Breast epithelium (tissue), 4 donors: ENCODE measurements at places on chromosomes 12 and 14.

DNA sequence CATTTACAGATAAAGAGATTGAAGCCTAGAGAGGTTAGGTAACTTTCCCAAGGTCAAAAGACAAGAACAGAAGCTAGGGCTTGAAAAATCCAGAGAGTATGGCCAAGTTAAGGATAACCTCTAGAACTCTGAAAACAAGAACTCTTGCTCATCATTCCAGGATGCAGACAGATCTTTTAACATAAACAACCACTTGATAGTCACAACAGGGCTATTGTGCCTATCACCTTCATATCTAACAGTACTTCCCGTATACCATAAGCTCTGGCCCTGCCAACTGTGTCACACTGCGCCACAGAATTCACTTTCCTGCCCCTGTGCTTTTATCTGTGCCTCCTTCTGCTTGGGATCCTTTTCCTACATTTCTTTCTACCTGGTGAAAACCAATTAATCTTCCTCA is 18.2 kb downstream of the ERP29 start:
- no peak for DNase-seq

DNA sequence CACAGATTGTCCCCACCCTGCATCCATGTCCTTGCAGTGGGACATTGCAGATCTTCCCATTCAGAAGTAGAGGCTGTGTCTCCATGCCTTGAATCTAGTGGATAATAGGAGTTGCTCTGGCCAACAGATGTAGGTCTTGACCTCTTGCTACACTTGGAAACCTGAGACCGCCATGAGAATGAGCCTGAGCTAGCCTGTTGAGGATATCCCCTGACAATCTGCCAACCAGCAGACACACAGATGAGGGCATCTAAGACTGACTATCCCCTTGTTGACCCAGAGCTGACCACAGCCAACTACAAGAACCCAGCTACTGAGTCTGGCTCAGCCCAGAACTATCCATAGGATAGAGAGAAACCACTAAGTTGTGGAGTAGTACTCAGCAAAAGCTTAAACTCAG is 161.1 kb upstream of the NOS1 start:
- no peak for DNase-seq

DNA sequence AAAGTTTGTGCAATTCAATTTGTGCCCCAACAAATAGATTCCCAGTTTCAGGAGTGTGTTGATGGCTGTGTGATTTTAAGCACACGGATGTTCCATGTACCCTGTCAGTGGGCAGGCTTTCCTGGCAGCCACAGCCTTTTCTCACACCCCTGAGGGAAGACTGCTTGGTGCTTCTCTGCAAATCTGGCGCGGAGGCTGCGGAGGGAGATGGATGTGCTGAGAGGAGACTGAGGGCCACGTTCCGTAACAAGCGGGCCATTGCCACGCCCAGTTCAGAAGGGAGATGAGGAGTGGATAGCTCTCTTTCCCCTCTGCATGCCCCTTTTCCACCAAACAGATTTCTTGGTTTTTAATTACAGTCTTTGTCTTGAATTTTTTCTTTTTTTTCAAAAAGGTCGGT is 89.1 kb downstream of the BEGAIN start:
- DNase-seq = no peak

- DNase-seq = no peak
Measured at GRCh38 chr12:59594943-59595500, 807 bp upstream of the SLC16A7 start.

GRCh38 chr14:19800282-19801117 is 3.1 kb upstream of the OR4N2 start:
- no peak for DNase-seq

DNA sequence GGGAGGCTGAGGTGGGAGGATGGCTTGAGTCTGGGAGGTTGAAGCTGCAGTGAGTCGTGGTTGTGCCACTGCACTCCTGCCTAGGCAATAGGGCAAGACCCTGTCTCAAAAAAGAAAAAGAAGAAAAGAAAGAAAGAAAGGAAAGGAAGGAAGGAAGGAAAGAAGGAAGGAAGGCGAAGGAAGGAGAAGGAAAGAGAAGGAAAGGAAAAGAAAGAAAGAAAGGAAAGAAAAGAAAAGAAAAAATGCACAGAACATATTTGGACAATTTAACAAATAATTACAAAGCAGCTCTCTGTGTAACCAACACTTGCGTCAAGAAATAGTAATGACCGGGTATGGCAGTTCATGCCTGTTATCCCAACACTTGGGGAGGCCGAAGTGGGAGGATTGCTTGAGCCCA is 35.8 kb upstream of the PTGR2 start:
- DNase-seq = no peak

DNA sequence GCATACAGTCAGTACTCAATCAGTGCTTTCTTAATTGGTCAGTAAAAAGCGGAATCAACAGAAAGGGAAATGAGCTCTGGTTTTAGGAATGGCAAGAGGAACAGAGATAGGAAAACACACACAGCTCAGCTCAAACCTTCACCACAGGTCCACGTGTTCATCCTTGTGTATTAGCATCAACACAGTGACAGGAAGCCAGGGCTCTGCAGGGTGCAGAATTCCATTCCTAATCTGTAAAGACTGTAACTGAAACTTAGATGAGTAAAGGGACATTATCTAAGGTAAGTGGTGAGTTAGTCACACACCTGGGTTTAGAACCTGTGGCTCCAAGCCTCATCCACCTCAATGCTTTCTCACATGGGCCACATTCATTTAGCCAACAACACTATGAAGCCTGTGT is 1242.2 kb upstream of the TMEM132C start:
- DNase-seq = no peak

- DNase-seq = no peak
Measured at GRCh38 chr12:47739979-47740378, 14.7 kb upstream of the ENDOU start.

GRCh38 chr14:100851946-100852620 is 26.2 kb downstream of the MEG3 start:
- no peak for DNase-seq

GRCh38 chr12:132841151-132841550 is 12.5 kb upstream of the GOLGA3 start:
- DNase-seq = no peak

- DNase-seq = no peak
Measured at GRCh38 chr12:106704081-106704480, 70.4 kb upstream of the RIC8B start.

GRCh38 chr14:87449016-87449415 is 544.0 kb downstream of the GALC start:
- DNase-seq = no peak

DNA sequence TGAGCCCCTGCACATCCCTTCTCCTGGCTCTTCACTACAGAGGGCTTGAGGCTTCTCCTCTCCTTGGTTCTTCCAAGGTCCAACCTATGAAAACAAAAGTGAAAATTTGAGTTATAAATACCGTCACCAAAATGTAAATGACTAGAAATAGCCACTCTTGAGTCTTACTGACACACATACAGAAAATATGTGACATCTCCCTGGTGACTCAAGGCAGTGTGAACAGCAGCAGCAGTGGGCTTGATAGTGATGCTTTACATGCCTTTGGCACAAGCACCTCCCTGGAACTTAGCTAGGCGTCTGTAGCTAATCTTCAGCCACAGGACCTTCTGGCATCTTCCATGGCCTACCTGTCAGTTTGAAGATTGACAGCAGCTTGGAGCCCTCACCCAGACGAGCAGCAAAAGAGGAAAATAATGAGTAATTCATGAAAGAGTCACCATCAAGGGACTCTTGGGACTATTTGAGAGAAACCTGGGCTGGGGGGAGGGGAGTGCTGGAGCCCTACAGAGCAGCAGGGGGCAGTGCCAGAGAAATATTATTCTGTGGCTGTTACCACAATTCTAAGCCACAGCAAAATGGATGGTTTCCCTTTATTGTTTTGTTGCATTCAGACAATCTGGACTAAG is 158.0 kb downstream of the KCNK10 start:
- DNase-seq = no peak

GRCh38 chr12:78721906-78722305 is 142.7 kb upstream of the SYT1 start:
- no peak for DNase-seq

DNA sequence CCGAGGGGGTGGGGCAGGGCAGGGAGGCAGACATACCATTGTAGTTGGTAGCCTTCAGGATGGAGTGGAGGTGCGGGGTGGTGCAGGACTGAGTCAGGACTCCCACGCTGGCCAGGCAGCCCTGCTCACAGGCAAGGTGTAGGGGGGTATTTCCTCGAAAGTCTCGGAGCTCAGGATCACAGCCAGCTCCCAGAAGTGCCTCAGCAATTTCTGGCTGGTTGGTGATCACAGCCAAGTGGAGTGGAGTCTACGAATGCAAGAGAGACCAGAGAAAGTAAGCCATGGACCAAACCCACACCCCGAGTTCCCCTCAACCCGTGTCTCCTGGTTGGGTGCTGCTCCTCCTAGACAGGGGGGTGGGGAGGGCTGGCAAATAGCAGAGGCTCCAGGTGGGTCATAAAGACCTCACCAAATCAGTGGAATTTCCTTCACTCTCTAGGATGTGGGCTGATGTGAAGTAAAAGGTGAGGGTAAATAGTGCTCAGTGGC is 1.4 kb downstream of the NFKBIA start:
- no peak for DNase-seq

DNA sequence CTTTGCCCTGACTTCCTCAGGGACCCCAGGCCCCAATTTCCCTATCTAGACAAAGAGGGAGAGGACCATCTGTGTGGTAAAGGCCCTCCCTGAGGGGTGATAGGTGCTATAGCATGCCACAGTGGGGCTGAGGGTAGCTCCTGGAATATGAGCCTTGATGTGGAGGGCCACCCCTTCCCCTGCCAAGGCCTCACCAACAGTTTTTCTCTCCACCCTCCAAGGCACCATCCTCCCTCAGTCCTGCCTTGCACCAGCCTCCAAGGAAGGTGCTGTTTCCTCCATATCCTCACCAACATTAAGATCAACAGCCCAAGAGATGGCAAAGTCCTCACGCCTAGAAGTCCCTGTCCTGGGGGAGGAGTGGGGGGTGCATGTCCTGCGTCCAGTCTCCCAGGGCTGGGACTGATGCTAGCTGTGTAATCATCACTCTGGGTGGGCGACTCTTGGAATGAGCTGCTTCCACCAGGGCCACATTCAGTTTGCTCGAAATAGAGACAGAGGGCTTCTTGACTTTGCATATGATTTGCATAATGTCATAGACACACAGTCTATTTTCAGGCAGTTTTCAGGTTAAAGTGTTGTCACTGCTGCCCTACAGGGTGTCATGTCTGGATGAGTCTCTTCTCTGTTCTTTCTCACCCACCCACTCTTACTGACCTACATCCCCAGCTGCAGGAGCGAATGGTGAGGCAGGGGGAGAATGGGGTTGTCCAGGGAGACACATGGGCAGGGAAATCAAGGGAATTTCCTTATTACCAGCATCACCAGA is 17.4 kb downstream of the ACVRL1 start:
- no peak for DNase-seq

DNA sequence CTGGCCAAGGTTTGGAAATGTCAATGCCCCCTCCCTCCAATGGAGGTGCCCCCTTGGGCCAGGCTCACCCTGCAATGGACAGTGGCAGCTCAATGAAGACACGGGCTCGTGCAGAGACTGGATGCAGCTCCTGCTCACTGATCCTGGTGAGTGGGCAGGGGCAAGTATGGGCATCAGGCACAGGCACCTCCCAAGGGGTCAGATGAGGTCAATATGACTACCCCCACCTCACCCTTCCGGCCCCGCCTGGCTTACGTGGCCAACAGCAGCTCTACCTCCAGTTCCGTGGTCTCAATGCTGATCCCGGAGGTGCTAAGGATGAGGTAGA is 13.6 kb downstream of the ITGA7 start:
- DNase-seq = no peak

- DNase-seq = no peak
Measured at GRCh38 chr12:122031342-122032216, 9.9 kb downstream of the BCL7A start.

- no peak for DNase-seq
Measured at GRCh38 chr12:104458694-104459367, 2.1 kb downstream of the CHST11 start.

GRCh38 chr12:120249875-120250795 is 15.4 kb downstream of the PXN start:
- DNase-seq = no peak

DNA sequence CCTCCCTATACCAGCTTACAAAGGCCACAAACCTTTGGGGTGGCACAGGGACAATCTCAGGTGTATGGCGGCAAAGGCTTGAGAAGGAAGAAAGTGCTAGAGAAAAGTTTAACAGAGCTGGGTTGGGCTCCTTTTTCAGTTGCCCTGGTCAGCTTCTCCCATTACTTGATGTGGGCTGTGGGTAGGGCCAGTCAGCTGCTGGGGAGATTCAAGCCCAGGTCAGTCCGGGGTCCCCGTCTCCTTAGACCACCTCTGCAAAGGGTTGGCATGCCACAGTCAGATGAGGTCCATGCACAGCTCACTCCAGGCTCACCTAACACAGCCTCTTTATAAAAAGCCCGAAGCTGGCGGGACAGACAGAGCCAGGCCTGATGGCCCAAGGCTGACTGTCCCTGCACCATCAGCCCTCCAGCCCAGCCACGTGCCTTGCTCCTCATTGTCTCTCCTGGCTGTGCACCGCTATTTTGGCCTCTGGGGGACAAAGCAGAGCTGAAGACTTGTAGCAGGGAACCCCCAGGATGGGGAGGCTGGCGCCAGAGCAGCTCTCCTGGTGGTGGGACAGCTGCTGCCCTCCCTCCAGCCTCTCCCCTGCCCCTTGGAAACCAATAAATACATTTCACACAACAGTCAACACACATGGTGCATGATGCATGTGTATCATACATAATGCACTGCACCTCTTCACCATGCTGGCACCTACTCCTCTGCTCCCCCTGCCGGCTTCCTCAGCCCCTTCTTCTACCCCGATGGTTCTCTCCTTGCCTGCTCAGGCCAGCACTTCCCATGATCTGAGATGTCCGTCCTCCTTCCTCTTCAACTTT is 61.7 kb upstream of the DDX11 start:
- no peak for DNase-seq

- DNase-seq = no peak
Measured at GRCh38 chr14:79661752-79662151, 549.6 kb downstream of the DIO2 start.

DNA sequence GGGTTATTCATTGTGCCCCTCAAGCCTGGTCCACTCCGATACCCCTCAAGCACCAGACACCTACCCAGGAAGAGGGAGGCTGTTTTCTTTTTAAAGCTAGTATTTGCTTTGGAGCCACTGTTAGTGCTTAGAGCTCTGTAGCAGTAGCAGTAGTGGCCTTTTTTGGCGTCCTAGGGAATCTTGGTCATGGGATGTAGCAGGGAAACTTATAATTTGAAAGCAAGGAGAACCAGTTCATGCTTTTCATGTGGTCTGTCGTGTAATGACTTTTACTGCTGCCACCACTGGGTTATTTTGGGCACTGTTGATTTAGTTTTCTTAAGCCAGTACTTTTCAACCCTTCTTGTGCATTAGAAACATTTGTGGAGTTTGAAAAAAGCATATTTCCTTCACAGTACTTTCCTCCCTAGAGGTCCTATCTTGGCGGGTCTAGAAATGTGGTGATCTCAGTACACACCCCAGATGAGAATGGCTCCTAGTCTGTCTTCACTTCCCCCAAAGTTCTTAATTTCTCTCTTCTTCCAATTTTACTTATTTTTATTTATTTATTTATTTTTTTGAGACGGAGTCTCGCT is 49.7 kb downstream of the MARK3 start:
- no peak for DNase-seq

DNA sequence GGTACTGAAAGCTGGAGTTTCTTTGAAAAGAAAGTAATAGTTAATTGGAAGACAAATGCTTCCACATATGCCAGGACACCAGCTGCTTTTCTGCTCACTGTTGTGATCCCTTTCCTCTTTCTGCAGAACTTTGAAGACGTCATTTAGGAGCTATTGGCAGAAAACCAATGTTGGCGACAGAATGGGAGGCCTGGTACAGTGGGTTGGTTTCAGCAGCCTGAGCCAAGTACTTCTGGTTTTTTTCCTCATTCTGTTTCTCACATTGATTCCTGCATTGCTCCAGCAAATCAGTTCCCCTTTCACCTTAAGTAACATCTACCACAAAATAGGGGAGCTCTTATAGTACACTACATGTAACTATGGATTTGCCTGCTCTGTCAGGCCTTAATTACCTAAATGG is 96.9 kb downstream of the FIGNL2 start:
- DNase-seq = peak; percentile 44
